Occipital lobe (tissue), 3 donors: ENCODE measurements at places on chromosomes 13 and 19. TPM values are rescaled to one million over a fixed set of nuclear protein-coding genes. Genes with fewer than 3 reads are reported as not detected.

Gene PRTN3
- total RNA-seq: not detected

Gene SCEL
- 0.31 TPM for total RNA-seq

Gene CABP5
- not detected for total RNA-seq

Gene EXOC3L2
- total RNA-seq: not detected

Gene CEACAM8
- not detected for total RNA-seq

Gene IGFL3
- not detected for total RNA-seq

Gene KCNJ14
- total RNA-seq: 0.47 TPM

Gene DNAAF3
- 0.31 TPM for total RNA-seq

Gene RFPL4AL1
- total RNA-seq: not detected

Gene GZMM
- not detected for total RNA-seq

Gene FPR3
- 0.31 TPM for total RNA-seq

Gene FBXO27
- 5.6 TPM for total RNA-seq

Gene GEMIN7
- 13.3 TPM for total RNA-seq

Gene ZNF583
- total RNA-seq: 54.7 TPM

Gene TRMT1
- total RNA-seq: 27.1 TPM

Gene COL5A3
- total RNA-seq: 1.2 TPM

Gene PCID2
- total RNA-seq: 45.9 TPM

Gene IZUMO4
- total RNA-seq: 2.2 TPM

Gene C2CD4C
- total RNA-seq: 16.1 TPM

Gene FCAR
- not detected for total RNA-seq

Gene PEX11G
- total RNA-seq: 0.94 TPM

Gene MYO1F
- 1.7 TPM for total RNA-seq

Gene PSG2
- total RNA-seq: not detected

Gene IL17D
- total RNA-seq: 7.6 TPM

Gene CYP4F2
- not detected for total RNA-seq

Gene CPT1C
- total RNA-seq: 42.1 TPM

Gene FAAP24
- total RNA-seq: 1.6 TPM

Gene P2RY11
- total RNA-seq: 3.9 TPM

Gene PLK5
- total RNA-seq: not detected

Gene KLK11
- total RNA-seq: not detected

Gene TBC1D17
- total RNA-seq: 6.1 TPM

Gene SSBP4
- 75.6 TPM for total RNA-seq

Gene ADM5
- total RNA-seq: 0.78 TPM

Gene NKG7
- not detected for total RNA-seq

Gene ALG11
- total RNA-seq: 32.0 TPM

Gene CEACAM21
- total RNA-seq: 1.6 TPM

Gene ACP7
- not detected for total RNA-seq

Gene BEST2
- total RNA-seq: 0.16 TPM

Gene XPO4
- total RNA-seq: 33.7 TPM

Gene FXYD1
- not detected for total RNA-seq

Gene ZNF225
- total RNA-seq: 13.1 TPM

Gene ZNF837
- 0.94 TPM for total RNA-seq

Gene GPR180
- total RNA-seq: 10.6 TPM

Gene ABCA7
- 0.78 TPM for total RNA-seq

Gene CACNA1A
- 31.4 TPM for total RNA-seq

Gene FCER2
- total RNA-seq: not detected

Gene TEX26
- 2.3 TPM for total RNA-seq

Gene C19orf44
- total RNA-seq: 2.8 TPM

Gene GRK1
- not detected for total RNA-seq

Gene SIGLECL1
- total RNA-seq: not detected

Gene ELL
- 6.6 TPM for total RNA-seq

Gene SGCG
- total RNA-seq: 0.16 TPM

Gene GPC6
- total RNA-seq: 9.8 TPM

Gene GPR12
- total RNA-seq: 34.8 TPM

Gene FGF22
- total RNA-seq: 0.62 TPM

Gene SYNGR4
- not detected for total RNA-seq

Gene ZNF442
- total RNA-seq: 5.9 TPM
